ENCODE measurements at places on chromosomes 1 and 21.

GRCh38 chr1:36329817-36330216, 6.4 kb upstream of the EVA1B start:
- no peak for DNase-seq

GRCh38 chr1:29119121-29119929, 4.4 kb downstream of the TMEM200B start:
- no peak for DNase-seq

DNA sequence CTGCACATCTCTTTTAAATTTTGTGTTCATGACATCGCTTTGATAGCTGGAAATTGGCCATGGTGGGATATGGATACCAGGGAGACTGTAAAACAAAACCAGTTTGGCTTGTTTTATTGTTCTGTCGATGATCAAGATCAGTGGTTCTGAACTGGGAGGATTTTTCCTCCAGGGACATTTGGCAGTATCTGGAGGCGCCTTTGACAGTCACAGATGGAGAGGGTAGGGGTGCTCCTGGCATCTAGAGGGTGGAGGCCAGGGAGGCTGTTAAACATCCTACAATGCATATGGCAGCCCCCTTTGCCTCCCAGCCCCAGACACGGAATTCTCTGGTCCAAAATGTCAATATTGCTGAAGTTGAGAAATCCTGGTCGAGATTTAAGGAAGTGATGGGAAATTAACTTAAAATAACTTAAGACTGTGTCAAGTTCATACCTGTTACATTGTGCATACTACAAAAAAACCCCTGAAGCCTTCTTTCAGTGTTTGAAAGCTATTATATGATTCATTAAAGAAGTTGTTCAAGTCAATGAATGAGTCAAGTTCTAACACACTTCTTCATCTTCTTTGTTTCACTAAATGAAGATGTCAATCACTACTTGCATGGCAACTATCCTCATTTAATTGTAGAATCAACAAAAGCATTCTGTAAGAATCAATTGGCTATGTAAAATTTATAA, 150.9 kb downstream of the KCNJ6 start:
- no peak for DNase-seq

GRCh38 chr1:27999055-27999454, 39.3 kb downstream of the XKR8 start:
- no peak for DNase-seq

GRCh38 chr1:214044438-214045214, 56.9 kb downstream of the PROX1 start:
- no peak for DNase-seq

DNA sequence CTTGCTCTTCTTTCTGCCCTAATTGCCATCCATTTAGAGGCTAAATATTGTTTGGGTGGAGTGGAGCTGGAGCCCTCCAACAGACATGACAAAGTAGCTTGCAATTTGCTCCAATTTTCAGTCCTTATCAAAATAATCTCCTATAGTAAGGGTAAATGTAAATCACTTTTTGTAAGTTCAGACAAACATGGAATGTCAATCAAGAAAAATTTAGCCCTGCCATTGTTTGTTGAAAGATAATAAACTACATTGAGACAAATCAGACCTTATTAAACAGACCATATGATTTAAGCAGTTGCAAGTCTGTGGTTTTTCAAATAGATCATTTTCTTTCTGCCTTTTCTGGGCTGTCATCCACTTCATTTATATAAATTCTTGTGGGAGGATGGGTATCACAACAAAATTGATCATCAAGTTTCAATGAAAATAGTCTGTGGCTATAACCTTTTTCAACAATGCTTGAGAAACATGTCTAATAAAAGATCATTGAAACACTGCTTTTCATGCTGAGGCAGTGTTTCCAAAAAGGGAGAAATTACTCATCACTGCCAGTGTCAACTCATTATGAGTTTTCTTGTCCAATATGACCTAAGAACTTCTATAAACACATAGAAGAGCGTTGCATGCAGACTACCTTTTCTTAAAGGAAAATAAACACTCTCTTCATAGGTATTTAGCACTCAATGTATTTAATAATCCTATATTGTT, 1152.0 kb upstream of the B3GALT2 start:
- no peak for DNase-seq

- no peak for DNase-seq
These were observed 227 bp downstream of the NBL1 start for GRCh38 chr1:19644395-19644680.

GRCh38 chr21:45519182-45519581, 23.1 kb downstream of the SLC19A1 start:
- no peak for DNase-seq

GRCh38 chr1:157326173-157326859, 188.1 kb upstream of the ETV3 start:
- no peak for DNase-seq

DNA sequence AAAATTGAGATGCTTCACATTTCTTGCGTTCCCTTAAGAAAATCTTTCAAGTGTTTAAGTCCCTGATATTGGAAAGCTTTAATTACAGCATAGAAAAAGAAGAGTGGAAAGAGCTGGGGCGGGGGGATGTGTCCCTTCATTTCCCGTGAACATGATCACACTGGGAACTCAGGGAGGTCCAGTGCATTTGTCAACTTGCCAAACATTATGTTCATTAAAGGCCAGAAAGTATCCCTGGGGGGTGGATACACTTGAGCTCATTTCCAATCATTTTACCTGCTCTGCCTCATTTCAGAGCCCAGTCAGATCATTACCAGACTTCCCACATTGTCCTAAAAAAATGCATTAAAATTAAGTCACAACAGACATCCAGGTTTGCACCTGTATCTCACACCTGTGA, 123.6 kb upstream of the KCNJ15 start:
- no peak for DNase-seq

DNA sequence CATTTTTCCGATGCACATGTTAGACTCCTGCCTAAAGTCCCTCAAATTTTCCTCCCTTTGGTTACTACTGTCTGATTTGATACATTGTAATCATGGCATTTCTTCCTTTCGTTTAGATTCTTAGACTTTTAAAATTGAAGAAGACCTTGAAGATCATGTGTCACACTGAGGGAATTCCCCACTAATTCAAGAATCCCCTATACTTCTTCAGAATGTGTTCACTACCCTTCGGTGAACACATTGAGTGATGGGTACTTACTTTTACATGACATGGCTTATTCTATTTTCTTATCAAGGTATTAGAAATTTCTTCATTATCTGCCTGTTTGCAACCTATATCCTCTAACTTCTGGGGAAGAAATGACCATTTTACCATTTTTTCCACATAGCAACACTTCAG, 85.9 kb downstream of the LHX8 start:
- DNase-seq, result no peak

GRCh38 chr1:39898648-39899603, 2.8 kb downstream of the MYCL start:
- peak; percentile 66 for DNase-seq

DNA sequence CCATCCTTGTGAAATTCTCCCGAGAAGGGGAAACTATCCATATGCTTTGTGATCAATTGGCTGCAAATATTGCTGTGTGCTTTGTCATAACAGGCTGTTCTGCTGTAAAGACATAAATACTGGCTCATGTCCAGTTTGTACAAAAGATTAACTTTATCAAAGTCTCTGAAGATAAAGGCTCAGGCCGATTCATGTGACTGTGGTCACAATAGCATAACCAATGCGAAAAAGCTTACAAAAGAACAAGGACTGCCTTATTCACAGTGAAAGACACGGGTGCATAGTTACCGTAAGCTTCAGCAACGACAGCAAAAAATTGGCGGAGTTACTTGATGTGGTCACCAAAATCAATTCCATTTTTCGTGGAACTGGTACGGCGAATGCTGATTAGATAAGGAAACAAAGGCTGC, 173.6 kb upstream of the CHRM3 start:
- no peak for DNase-seq

GRCh38 chr21:39601187-39601928, 11.4 kb upstream of the B3GALT5 start:
- no peak for DNase-seq

DNA sequence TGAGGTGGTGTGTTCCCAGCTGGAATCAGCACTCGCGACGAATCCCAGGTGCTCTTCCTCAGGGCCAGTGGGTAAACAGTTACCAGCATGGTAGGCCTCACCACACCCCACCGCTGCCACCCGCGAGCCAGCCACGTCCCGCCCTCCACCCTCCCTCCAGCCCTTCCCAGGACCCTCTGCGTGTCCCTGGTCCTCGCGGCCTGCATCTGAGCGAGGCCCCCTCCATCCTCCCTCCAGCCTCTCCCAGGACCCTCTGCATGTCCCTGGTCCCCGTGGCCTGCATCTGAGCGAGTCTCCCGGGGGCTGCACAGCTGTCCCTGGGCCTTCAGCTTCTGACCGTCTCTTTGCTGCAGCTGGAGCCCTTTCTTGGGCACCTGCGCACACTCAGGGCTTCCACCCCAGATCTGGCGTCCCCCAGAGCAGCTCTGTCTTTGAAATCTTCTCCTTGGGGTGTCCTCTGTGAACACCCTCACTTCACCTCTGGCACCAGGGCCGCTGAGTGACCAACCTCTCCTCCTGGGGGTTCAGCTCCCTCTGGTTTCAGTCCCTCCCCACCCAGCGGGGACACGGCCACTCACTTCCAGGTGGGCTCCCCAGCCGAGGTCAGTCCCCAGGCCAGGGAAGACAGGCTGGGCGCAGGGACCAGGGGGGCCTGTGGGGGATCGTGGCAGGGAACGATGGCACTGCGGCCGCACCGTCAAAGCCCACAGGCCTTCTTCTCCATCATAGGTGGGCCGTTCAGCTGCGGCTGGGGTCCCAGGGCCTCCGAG, 57.8 kb upstream of the COL6A2 start:
- no peak for DNase-seq

GRCh38 chr1:201088395-201088794, 23.8 kb downstream of the CACNA1S start:
- DNase-seq, result no peak

GRCh38 chr1:242579528-242580235, 55.2 kb upstream of the PLD5 start:
- no peak for DNase-seq

Data from HuH-7.5 (cell line).